NCI-H2081 treated with DMSO at 0.1 percent for 48 hours (cell line): ENCODE measurements at places on chromosomes 1 and 21.

DNA sequence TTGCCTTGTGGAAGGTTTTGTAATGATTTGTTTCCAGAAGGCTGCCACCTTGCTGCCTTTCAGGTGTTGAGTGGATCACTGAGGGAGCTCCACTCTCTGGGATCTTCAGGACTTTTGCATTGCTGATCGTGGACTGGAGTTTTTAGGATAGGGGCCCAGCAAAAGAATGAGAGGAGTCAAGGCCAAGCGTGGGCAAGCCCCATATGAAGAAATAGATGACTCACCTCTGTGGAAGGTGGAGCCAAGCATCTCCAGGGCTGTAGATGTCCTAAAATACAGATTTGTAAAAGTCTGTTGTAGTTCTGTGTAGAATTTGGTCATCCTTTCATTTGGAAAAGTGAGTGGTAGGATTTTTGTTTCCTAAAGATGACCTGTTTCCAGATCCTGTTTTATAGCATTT is 67.0 kb downstream of the ST3GAL3 start:
- DNase-seq: no peak

DNA sequence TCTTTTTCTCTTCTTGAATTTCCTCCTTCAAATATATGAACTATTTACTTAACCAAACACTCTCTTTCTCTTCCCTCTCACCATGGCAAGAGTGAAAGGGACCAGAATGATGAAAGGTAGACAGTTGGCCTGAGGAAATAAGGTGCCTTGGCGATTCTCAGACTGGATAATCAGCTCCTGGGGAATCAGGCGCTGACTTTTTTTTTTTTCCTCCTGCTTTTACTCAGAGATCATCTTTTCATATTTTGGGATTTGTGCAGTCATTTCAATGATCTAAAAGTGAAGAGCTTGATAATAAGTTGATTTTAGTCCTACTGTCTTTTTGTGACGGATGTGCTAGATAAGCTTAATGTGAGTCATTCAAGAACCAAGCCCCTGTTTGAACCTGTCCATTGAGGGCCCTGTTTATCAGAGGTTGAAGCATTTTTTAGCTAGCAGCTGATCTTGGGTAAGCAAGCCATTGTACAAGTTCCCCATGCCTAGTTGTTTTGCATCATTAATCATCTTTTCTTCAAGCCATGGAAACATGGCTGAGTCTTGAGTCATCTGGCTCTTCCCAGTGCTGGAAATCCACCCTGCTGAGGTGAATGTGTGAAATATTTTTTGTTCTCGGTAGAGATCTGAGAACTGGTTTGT is 40.8 kb downstream of the ITSN1 start:
- DNase-seq: no peak

- DNase-seq: no peak
Observed at GRCh38 chr1:162697140-162697895, 65.1 kb downstream of the DDR2 start.

DNA sequence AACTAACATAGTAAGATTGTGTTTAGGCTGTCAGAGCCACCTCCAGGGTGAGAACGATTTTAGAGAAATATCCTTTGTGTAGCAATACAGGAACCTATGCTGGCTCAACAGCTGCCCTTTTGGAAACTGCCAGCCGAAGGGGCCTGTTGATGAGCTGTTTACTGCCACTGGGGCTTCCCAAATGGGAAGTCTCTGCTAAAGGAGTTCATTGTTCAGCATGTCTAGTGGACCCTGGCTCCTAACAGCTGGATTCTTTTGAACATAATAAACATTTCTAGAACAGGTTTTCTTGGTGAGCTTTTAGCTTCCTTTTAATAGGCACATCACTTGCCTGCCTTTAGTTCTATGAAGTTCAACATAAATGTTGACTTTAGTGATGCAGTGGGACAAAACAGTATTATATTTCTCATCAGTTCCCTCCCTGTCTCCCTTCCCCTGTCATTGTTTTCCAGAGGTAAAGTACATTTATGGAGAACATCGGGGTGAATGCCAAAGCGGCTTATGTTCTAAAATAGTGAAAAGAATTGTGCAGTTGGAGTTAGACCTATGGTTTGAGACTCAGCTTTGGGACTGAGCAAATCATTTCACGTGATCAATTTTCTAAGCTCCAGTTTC is 57.4 kb downstream of the UCK2 start:
- DNase-seq: no peak

GRCh38 chr1:147800804-147801203 is 40.4 kb upstream of the GJA5 start:
- DNase-seq: no peak

- DNase-seq: no peak
Observed at GRCh38 chr1:39890273-39890672, 7.0 kb upstream of the TRIT1 start.

- no peak for DNase-seq
Observed at GRCh38 chr1:163048869-163049268, 20.3 kb upstream of the RGS4 start.

- DNase-seq: no peak
Observed at GRCh38 chr1:168609741-168610510, 33.5 kb downstream of the XCL1 start.

DNA sequence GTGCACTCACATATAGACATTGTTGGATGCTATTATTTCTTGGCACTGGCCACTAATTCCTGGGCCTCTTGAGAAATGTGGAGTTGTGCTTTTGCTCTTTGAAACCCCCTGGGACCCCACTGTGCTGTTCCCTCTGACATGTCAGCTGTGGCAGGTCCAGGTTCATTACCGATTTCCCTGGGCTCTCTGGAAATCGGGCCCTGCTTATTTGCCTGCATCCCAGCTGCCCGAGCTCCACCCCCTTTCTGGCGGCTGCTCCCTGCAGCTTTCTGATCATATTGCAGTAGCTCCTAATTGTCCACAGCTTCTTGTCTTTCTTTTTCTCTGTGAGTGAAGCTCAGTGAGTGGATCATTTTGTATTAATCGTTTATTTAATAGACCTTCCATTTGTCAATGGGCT is 183.7 kb upstream of the FAM78B start:
- no peak for DNase-seq

DNA sequence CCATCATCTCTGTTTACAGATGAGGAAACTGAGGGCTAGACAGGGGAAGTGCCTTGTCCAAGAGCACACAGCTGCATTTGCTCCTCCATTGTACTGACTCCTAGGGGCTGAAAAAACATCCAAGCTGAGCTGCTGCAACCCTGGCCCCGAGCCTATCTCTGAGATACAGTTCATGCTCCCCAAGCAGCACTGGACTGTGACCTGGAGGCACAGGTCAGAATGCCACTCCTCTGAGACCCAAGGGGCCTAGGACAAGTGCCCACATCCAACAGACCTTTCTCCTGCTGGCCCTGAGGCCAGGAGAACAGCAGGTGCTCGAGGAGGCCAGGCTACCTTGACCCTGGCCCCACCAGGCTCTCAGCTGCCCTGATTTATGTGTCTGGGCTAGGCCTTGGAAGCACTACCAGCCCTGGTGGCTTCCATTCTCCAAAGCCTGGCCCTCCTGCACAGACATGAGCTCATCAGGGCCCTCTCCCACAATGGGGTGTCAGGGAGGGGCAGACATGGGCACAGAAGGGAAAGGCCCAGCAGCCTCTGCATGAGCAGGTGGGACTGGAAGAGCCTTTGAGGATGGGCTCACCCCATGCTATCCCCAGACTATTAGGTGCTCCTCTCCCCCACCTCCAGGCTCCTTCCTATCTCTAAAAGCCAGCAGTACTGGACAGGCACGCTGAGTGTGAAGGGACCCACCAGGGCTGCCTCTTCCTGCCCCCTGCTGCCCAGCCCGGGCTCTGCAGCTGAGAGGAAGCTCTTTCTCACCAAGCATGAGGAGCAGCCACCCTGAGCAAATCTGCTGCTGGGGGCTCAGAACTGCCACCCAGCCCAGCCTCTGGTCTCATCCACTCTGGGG is 18.8 kb downstream of the ADGRB2 start:
- DNase-seq: no peak

- DNase-seq: no peak
Observed at GRCh38 chr1:116911188-116911553, 1.5 kb downstream of the PTGFRN start.

DNA sequence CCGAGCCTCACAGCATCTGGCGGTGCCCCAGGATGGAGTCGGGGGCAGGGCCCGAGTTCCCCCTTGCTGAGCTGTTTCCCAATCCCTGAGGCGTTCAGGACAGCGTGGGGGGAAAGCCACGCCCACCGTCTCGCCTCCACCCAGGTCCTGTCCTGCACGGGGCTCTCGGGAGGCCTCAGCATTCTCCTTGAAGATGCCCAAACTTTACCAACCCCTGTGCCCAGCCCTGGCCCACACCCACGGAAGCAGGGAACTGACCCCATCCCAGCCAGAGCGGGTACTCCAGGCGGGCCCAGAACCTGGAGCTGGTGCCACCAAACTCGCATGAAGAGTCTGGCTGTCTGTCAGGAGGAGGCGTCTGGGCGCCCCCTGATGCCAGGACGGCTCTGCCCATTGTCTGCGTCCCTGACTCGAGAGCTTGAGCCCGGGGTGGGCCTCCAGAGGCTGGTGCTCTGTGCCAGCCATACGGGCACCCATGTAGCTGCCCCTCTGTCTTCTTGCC is 35.3 kb upstream of the POFUT2 start:
- DNase-seq: no peak

DNA sequence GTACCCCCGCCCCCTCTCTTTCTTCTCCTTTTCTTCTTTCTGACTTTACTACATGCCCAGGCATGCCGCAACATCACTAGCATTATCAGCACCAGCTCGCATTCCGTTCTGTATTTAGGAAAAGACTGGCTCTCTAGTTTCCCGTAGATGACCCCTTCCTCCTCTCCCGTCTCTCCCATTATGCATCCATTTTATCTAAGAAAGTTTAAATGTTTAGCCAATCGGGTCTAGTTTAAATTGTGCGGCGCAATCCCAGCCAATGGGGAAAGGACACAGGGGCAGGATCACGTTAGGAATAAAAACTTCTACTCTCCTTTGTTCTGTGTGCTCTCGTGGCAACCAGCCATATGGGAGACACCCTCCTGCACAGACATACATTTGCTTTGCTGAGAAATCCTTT is 2.3 kb upstream of the KRTAP10-7 start:
- DNase-seq: no peak

- no peak for DNase-seq
Observed at GRCh38 chr1:201632364-201632952, 93.5 kb downstream of the NAV1 start.

DNA sequence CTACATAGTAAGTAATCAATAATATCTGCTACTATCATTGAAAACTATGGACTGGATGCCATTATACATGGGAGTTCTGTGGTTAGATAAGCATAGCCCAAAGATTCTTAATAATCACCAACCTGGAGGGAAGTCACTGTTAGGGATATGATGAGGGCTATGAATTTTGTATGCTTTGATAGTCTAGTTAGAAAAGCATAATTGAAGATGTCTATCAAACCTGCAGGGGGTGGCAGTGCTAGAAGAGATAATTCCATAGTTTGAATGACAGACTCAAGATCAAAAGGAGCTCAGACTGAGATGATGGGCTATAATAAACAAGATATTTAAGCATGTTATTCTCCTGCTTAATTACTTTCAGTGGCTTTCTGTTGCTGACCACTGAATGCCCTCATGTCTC is 15.4 kb upstream of the COA6 start:
- DNase-seq: no peak

- DNase-seq: no peak
Observed at GRCh38 chr1:166822385-166822784, 16.9 kb upstream of the POGK start.

DNA sequence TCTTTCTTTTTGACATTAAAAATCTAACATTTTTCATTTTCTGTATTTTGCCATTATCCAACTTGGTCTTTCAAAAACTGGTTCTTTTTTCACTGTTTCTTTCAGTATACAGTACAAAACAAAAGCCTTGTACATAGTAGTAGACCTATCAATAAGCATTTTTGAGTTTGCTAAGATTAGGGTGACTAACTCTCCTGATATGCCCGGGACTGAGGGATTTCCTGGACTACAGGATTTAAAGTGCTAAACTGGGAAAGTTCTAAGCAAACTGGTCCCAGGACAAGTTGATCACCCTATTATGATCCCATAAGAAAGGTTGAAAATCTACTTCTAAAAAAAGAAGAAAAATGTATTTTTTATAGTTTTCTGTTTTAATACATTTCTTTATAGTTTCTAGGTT is 120.9 kb downstream of the USP25 start:
- no peak for DNase-seq
